ENCODE measurements at places on chromosomes 12 and 14.

DNA sequence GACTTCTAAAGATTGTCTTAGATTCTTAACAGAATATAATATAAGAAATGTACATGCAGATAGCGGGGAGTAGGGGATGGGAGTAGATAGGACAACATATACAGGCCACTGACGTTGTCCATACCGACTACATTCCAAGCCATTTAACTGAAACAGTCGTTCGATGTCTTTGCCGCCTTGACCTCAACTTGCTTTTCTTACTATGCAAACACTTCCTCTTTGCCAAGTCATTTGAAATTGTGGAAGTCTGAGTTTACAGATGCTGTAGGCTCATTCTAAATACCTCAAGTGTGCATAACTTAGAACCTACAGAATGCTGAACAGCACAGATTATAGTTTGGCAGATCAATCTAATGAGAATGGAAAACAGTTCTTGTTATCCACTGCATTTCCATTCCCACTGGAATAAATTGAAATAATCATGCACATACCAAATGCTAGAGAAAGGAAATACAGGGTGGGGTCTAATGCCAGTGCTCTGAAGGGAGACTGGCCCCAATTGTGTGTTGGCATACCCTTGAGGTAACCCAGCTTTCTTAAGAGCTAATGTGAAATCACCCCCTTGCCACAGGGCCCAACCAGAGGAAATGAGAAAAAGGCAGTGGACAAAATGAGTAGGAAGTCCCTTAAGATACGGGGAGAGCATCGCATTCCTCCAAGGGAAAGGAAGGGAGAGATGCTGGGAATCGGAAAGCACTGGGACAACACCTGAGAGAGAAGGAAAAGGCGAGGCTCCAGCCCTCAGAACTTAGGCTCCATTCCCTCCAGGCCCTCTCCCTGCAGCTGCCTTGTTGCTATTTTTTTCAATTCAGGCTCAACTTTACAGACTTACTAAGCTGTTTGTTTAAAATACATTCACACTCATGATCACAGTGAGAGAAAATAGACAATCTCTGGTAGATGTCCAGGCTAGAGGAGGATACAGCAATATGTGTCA lies 380.9 kb upstream of the TMTC1 start:
- DNase-seq: no peak

DNA sequence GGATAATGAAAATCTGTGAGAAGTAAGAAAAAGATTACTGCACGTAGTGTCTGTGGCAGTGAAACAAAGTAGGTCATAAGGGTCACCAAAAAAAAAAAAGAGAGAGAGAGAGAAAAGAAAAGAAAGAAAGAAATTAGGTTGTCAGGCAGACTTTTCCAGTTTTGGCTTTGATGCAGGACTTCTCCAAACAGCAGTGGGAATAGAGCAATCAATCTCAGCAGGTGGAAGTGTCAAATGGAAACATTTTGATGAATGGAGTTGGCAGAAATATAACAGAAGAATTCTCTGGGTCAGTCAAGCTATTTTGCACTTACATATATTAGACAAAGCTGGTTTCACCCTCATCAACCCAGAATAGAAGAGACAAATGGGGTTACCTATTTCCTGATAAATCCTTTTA lies 745.8 kb downstream of the SLC6A15 start:
- no peak for DNase-seq

DNA sequence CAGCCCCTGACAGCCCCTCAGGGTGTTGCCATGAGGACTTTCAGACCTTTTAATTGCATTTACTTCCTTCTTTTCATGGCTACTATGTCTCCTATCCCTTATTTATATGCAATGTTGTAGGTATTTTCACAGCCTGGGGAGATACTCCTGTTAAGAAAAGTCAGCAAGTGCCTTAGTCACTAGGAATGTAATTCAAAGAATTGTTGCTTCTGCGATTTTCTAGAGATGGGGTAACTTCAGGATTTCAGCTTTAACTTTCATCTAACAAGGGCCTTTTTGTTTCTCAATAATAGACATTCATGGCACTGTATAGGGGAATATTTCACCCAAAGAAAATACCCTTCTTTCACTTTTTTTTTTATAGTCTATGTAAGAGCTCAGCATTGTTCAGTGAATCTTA lies 533.3 kb upstream of the MIS18BP1 start:
- DNase-seq: no peak

GRCh38 chr12:53777936-53778644 lies 26.3 kb upstream of the CISTR start:
- no peak for DNase-seq

DNA sequence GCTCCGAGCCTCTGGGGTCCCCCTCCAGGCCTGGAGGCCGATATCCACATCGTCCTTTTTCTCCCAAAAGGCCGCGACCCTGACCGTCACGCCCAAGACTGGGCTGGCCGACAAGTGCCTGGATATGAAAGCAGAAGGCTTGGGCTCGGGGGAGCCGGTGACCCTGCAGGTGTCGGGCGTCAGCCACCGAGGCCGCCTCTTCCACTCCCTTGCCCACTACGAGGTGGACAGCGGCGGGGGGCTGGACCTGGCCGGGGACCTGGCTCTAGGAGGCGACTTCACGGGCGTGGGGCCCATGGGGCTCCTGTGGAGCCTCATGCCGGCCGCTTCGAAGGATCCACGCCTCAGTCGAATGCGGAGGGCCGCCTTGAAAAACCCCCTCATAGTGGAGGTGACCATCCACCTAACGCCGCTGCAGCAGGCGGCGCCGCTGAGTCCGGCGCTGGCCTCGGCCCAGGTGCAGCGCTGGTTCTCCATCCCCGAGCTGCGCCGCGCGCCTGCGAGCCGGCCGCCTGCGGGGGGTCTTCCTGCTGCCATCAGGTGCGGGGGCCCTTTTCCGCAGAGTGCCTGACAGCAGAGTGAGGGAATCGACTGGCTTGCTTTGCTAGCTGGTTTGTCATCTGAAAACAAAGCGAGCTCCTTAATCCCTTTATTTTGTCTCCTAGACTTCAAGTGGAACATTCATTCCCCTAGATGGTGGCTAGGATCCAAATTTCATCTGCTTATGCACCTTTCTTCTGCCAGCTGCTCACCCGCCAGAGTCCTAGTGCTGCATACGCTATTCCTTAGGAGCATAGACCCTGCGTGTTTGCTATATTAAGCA lies 10.6 kb upstream of the DNAL1 start:
- DNase-seq: peak; percentile 38

- peak; percentile 5 for DNase-seq
Observed at GRCh38 chr12:83664650-83665049, 977.9 kb downstream of the TMTC2 start.

Data from HT-29 (cell line).